Activated T-helper 2 cell treated with anti-CD3 and anti-CD28 coated beads, Interferon-gamma antibody, Interleukin-2, Interleukin-4, amounts not matched to agents 10 μg/mL and 5 μg/mL and 100 μg/mL, durations not matched to agents 14 hours and 24 hours and 36 hours (primary cell): ENCODE measurements at places on chromosomes 1 and 21. TPM values are rescaled to one million over a fixed set of nuclear protein-coding genes. Genes with fewer than 3 reads are reported as not detected.

The CPLANE2 gene
- 3.2 and 3.9 TPM in 2 replicates for total RNA-seq

DNA sequence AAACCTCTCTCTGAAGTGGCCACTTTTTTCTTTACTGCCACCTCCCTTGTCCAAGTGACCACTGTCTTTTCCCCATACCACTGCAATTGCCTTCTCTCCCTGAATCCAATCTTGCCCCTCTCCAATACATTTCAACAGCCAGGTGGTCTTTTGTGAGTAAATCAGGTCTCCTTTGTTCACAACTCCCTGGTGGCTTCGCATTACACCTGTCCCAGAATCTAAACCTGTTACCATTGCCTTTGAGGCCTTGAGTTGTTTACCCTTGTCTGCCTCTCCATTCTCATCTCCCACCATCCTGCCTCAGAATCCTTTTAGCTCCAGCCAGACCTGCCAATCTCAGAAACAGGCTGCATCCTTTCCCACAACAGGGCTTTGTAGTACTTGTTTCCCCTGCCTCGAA lies 21.8 kb upstream of the DYNLT5 start:
- DNase-seq = no peak

The GLIS1 gene
- not detected in 2 replicates for total RNA-seq

- DNase-seq = peak; percentile 45
These were observed 39.0 kb downstream of the LPAR3 start for GRCh38 chr1:84853741-84854721.

- no peak for DNase-seq
These were observed 20.7 kb upstream of the HPCAL4 start for GRCh38 chr1:39711966-39712340.

GRCh38 chr1:219324629-219325367 lies 151.1 kb downstream of the LYPLAL1 start:
- no peak for DNase-seq

- no peak for DNase-seq
These were observed 178.9 kb downstream of the PDE4B start for GRCh38 chr1:65971547-65971946.

DNA sequence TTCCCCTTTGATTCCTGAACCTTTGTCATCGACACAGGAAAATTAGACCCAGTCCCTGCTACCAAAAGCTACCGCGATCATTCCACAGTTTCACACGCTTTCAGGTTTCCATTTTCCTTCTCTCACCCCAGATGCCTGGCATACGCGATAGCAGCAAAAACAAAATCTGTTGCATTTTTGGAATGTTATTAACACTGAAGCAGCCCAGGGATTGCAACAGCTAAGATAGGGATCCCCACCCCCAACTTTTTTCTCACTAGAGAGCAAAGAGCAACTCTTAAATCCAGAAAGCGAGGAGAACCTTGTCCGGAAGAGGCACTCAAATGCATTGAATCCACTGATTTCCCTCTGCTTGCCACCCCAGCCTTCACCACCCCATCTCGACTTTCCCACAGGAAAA lies 8.9 kb downstream of the OVAAL start:
- DNase-seq = no peak

DNA sequence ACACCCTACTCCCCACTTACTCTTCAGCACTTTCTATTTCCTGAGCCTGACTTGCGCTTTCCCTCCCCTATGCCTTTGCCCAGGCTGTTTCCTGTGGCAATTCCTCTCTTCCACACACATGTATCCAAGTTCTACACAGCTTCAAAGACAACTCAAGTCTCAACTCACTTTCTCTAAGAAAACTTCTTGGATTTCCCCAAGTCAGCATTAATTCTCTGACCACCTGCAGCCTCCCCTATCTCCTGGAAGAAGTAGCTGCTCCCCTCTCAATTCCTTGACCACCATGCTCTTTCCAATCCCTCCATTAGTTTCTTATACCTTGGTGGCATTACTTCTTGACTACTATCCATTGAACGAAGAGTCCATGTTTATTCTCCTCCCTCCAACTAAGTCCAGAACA lies 42.8 kb downstream of the NMNAT2 start:
- no peak for DNase-seq

DNA sequence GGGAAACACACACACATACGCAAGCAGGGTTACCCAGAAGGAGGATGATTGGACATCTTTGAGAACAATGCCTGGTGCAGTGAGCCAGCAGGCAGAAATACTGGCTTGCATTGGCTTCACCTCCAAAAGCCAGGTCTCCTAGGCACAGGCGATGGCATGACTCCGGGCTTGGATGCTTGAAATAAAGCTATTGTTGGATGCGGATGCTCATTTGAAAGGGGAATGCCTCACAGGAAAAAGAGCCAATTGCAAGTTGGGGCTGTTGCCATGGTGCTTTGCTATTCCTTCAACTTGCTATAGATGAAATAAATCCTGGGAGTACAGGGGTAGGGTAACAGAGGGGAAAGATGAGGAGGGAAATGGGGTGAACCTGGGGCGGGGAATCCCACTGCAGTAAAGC lies 180.7 kb upstream of the SGIP1 start:
- no peak for DNase-seq

The S100A3 gene
- total RNA-seq = not detected in 2 replicates

DNA sequence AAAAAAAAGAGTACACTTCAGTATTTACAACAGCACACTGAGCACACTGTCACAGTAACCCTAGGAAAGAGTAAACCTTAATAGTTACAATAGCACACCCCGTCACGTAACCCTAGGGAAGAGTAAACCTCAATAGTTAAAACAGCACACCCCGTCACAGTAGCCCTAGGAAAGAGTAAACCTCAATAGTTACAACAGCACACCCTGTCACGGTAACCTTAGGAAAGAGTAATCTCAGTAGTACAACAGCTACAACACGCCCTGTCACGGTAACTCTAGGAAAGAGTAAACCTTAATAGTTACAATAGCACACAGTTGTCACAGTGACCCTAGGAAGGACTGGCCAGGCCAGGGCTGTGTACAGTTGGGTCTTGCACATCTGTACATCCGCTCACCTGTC lies 3.0 kb downstream of the CDK11A start:
- DNase-seq = no peak

DNA sequence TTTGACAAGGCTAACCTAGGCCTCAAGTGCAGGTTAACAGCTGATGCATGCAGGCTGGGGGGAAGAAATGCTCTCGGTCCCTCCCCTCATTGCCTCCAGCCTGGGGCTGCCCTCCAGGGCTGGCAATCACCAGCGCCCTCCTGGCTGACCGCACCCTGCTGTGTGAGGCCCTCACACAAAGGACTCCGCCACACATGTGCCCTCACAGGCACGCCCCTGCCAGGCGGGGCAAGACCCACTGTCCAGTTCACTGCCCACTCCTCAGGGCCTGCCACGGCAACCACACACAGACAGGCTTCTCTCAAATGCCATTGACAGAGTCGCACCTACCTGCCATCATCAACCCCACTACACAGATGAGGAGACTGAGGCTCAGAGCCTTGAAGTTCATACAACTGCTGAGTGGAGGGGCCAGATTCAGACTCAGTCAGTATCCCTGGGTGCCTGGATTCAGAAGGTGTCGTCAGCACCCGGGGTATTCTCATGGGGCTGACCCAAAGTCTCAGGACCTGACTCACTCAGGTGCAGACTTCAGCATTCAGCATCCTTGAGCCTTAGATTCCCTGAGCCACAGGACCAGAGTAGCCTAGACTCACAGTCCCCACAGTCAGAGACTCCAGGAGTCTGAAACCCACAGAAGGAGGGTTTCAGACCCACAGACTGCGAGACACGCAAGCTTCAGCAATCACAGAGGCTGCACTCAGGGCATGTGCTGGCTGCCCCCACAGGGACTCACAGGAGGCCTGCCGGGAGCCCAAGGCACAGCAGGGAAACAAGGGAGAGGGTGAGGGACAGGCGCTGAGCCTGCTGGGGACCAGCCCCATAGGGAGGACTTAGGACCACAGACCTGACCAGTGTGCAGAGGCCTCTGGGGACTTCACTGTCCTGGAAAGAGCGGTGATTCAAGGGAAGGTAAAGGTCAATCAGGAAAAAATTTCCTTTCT lies 458.0 kb downstream of the MATN1 start:
- no peak for DNase-seq

DNA sequence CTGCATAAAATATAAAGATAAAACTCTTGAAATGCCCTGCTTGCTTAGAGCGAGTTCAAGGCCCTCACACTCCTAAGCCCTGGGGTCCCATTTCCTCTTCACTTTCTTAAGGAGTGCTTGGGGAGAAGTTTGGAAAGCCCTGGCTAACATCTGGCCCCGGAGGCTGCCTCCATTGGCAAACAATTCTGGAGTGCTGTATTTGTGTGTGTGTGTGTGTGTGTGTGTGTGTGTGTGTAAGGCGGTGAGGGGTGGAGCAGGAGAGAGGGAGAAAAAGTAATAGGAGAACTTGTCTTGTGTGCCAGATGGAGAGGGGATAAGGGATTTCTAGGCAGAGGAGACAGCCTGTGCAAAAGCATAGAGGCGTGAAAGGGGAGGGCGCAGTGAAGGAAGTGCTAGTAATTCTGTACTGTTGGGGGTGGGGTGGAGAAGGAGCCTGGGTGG lies 578 bp upstream of the TRIM62 start:
- DNase-seq = no peak

DNA sequence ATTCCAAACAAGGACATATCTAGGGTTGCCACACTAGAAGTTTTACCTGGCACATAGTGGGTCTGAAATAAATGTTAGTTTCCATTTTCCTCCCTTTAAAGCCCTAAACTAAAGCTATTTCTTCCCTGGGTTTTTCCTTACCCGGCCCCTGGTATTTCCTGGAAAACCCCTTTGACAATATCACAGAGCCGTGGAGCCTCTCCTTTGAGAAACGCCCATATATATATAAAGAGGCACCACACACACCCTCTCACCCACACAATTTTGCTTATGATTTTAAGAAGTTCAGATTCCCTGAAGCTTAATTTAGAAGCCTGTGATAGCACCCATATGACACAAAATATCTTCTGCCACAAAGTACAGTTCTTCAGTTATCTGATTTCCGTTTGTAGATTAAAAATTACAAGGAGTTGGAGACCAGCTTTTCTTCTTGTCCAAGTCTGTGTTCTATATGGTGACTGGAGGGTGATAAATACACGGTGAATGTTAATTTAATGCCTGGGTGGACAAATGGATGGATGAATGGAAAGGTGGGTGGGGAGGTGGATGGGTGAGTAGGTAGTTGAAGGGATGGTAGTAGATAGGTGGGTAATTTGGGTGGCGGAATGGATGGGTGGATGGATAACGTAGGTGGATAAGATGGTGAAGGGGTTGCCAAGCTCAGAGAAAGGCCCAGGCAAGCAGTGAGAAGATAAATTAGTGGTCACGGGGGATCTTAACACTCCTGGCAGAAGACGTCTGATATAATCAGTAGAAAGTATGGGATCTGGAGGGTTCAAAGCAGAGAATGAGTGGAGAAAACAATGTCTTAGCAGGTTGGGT lies 154.4 kb upstream of the FGGY start:
- DNase-seq = no peak

- DNase-seq = no peak
These were observed 61.0 kb upstream of the ADARB1 start for GRCh38 chr21:45013260-45013841.

DNA sequence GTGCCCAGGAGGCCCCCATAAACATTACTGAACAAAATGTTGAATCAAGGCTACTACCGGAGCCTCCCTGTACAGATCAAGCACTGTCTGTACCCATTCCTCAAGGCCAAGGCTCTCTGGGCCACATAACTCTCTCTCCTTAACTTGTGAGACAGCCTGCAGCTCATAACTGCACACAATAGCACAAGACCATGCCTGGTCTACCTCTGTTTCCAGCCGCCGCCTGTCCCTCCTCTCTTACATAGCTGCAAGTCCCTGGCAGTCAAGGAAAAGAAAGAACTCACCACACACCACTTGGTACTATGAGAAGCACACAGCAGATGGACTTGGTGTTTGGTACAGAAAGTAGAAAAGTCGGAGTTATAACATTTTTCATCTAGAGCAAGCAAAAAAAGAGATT lies 91.1 kb downstream of the SSBP3 start:
- DNase-seq = no peak

The IL10 gene
- 4.2 and 5.8 TPM in 2 replicates for total RNA-seq

The LEFTY2 gene
- total RNA-seq = not detected in 2 replicates

- DNase-seq = no peak
These were observed 44.6 kb downstream of the WNT9A start for GRCh38 chr1:227903061-227903521.

The SLC30A7 gene
- 38.6 and 39.4 TPM in 2 replicates for total RNA-seq

GRCh38 chr1:59025201-59025600 lies 241.4 kb upstream of the JUN start:
- DNase-seq = no peak

The KRTAP19-3 gene
- total RNA-seq = not detected in 2 replicates

DNA sequence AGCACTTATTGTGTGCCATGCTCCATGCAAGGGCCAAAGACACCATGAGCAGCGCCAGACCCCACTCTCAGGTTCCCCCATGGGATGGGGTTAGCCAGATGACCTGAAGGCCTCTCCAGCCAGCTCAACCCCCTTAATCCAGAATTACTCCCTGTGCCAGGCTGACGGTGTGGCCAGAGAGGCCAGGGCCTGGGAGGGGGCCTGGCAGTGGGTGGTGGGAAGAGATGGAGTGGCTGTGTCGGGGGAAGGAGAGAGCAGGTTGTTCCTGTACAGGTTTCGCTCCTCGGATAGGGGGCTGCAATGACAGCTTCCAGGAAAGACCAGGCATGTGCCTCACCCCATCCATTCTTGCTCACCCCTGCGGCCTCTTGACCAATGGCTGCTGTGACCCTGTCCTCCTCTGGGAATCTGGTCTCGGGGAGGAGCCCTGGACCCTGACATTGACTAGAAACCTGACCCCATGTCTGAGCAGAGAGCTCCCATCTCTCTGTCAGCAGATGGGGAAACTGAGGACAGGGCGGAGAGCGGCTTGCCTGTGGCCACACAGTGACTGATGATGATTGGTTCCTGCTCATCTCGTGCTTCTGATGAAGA lies 345.3 kb downstream of the MATN1 start:
- DNase-seq = no peak

- DNase-seq = no peak
These were observed 15.9 kb downstream of the CLDN14 start for GRCh38 chr21:36463991-36464390.

DNA sequence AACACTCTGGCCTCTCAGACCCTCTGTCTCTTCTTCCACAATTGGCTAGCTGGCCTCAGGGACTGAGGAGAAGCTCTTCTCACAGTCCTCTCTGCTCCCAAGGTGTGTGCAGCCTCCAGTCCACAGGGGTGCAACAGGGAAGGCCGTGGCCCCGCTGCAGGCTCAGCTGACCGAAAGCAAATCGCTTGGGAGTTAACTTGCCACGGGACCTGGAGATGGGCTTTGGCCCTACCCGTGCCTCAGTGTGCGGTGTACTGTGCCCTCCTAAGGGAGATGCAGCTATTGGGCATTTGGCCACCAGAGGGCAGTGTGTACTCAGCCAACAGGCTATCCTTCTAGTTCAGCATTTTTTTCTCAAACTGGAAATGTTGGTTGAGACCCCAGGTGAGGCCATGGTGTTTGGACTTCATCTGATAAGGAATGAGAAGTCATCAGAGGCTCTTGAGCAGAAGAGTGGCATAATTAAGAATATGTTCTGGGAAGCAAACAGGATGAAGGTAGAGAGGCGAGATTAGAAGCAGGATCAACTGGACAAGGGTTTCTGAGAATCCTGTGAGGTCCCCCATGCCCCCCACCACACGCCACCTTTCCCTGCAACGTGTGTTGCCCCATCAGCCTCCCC lies 42.5 kb upstream of the TMEM125 start:
- peak; percentile 62 for DNase-seq

The TNFRSF25 gene
- total RNA-seq = 88.0 and 89.7 TPM in 2 replicates
